Stimulated activated CD8-positive, alpha-beta memory T cell treated with anti-CD3 and anti-CD28 coated beads, Interleukin-12 subunit alpha, Interleukin-12 subunit beta, amount 100 ng/mL, for 4 hours (primary cell): ENCODE measurements at places on chromosomes 12 and 14.

- no peak for DNase-seq
These were observed 1.9 kb upstream of the CIROP start for GRCh38 chr14:23106747-23107045.

GRCh38 chr14:69226178-69226577 is 33.8 kb upstream of the GALNT16 start:
- DNase-seq: no peak

DNA sequence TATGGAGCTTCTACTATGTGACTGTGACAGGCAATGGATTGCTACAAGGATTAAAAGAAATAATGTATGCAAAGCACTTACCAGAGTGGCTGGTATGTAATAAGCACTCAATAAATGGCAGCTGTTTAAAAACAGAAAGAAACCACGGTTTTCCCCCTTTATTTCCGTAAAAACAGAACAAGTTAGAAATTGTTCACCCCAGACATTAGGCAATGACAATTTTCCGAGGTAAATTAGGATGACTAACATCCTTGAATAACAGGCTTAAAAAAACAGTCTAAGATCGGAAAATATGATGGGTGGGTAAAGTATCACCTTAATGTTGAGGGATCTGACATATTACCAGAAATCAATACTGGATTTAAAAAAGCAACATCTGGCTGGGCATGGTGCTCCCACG is 20.9 kb upstream of the CNIH1 start:
- no peak for DNase-seq

GRCh38 chr12:14577344-14577743 is 9.7 kb upstream of the PLBD1 start:
- no peak for DNase-seq

GRCh38 chr14:70156592-70156991 is 32.2 kb downstream of the SLC8A3 start:
- no peak for DNase-seq

- DNase-seq: no peak
These were observed 670.6 kb downstream of the SLC16A7 start for GRCh38 chr12:60266381-60266852.

GRCh38 chr12:63814146-63814772 is 30.2 kb upstream of the SRGAP1 start:
- DNase-seq: no peak

DNA sequence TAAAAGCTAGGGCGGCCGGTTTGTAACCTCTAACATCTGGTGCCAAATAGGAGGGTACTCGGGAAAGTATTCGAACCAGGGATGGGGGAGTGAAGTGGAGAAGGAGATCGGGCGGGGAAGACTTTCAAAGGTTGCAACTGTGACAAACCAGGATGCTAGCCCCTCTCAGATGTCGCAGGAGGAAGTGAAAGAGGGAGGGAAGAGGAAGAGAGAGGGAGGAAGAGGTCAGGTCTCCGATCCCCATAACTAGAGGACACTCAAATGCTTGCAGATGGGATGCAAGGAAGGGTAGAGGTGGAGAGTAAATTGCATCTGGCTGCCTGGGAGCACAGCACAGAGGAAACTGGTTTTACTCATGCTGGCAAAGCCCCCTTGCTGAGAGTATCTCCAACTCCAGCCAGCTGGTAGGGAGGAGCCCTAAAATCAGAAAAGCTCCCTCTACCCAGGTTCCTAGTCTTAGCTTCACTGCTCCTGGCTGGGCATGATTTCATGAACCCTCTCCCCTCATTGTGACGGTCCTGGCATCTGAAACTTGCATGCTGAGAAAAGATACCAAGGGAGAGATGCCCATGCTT is 696.7 kb upstream of the TBX3 start:
- no peak for DNase-seq

GRCh38 chr12:92596383-92596782 is 106.4 kb upstream of the PLEKHG7 start:
- no peak for DNase-seq

GRCh38 chr12:86826051-86826450 is 569.9 kb upstream of the MGAT4C start:
- DNase-seq: no peak

DNA sequence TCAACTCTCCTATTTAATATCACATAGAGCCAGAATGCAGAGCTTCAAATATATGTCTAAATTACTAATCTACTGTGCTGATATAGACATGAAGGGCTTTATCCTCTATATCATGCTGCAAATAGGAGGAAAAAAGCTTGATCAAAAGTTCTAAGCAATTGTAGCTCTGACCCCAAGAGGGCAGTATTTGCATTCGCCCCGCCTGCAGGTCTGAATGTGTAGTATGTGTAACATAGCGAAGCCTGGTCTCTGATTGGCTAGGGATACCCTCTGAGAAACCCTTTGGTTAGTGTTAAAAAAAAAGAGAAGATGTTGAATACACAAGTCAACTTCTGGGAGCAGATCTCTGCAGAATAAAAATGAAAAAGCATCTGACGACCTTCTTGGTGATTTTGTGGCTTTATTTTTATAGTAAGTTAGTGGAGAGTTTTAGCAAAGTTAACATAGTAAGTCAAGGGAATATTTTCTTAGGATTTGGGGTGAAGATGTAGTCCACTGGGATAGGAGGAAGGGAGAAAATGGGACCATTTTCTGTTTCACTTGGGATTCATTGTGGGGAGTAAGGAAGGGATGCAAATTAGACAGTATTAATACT is 151.6 kb upstream of the OR4E1 start:
- no peak for DNase-seq

- no peak for DNase-seq
These were observed 12.2 kb downstream of the TEDC1 start for GRCh38 chr14:105503296-105503640.

DNA sequence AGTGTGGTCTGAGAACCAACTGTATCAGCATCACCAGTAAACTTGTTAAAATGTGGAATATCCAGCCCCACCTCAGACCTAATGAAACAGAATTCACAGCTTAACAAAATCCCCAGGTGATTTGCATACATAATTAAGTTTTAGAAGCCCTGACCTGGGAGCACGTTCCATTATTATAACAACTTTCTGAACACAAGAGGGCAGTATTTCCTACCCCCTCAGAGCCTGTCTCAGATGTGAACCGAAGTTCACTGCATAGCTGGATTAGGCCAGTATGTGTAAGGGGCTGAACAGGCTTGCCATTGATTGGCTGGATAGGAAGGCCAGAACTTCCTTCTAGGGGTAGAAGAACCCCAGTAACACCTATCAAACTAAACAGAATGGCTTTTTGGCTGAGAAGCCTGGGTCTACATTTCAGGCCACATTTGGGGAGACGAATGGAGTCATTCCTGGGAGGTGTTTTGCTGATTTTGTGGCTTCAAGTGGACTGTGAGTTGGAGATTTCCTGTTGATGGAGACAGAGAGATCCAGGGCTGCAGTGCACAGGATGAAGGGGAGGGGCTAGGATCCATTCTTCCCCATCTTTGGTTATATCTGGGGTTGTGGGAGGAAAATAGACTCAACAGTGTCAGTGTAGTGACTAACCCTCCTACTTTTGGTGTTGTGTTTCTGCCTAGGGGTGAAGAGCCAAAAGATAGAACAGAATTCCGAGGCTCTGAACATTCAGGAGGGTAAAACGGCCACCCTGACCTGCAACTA is 94.7 kb upstream of the OR4E1 start:
- DNase-seq: no peak

DNA sequence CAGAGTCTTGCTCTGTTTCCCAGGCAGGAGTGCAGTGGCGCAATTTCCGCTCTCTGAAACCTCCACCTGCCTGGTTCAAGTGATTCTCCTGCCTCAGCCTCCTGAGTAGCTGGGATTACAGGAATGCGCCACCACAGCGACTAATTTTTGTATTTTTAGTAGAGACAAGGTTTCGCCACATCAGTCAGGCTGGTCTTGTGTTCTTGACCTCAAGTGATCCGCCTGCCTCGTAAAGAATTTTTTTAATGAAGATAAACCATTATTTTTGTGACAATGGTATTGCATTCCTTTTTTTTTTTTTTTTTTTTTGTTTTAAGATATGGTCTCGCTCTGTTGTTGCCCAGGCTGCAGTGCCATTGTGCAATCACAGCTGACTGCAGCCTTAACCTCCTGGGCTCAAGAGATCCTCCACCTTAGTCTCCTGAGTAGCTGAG is 25.8 kb downstream of the ACVR1B start:
- no peak for DNase-seq

- no peak for DNase-seq
These were observed 15.8 kb upstream of the CELA1 start for GRCh38 chr12:51362307-51362706.

- no peak for DNase-seq
These were observed 747 bp downstream of the HSPB8 start for GRCh38 chr12:119179335-119180021.

- no peak for DNase-seq
These were observed 8.1 kb upstream of the ATP5MC2 start for GRCh38 chr12:53683983-53684382.
